ENCODE measurements at places on chromosomes 1 and 21.
A peak's percentile ranks its signal among the peaks of the same experiment; 100 is the strongest.

DNA sequence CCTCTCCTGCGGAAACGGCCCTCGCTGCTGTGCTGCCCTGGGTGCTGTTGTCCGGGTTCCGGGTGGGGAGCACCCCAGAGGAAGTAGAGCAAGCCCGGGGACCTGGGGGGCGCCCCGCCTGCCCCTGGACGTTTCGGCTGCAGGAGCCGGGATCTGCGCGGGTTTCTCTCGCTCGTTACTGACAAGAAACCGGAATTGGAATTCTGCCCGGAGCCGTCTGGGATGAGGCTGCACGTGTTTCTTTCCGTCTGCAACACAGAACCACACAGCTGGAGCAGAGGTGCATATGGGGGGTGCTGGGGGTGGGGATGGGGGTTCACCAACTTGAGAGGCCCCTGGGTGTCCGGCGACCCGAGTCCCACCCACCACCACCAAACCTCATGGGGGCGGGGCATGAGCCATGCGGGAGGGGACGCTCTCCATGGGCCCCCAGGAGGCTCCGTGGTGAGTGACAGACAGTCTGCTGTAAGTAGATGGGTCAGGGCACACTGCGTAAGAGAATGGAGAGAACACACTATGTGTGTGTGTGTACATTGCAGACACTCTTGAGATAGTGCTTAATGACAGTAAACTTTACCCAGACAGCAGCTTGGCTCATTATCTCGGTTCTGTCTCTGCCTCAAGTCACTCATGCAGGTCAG lies 261.4 kb upstream of the C1orf174 start:
- peaks cover 62% of the 10 kb centered on the region for H3K27me3 ChIP-seq
- H3K4me3 ChIP-seq: no peak overlapping the region
- no peaks in the 10 kb centered on the region for H3K4me1 ChIP-seq
- no peak for DNase-seq
- no peak overlapping the region for H3K27ac ChIP-seq

GRCh38 chr1:30166174-30166573 lies 557.2 kb downstream of the MATN1 start:
- no peak overlapping the region for H3K27ac ChIP-seq
- no peaks in the 10 kb centered on the region for H3K27me3 ChIP-seq
- no peak overlapping the region for H3K4me3 ChIP-seq
- no peaks in the 10 kb centered on the region for H3K36me3 ChIP-seq

GRCh38 chr1:211037095-211037494 lies 96.9 kb downstream of the KCNH1 start:
- H3K4me1 ChIP-seq: peaks cover 5% of the 10 kb centered on the region
- H3K27ac ChIP-seq: no peak overlapping the region
- no peaks in the 10 kb centered on the region for H3K27me3 ChIP-seq
- no peak overlapping the region for H3K4me3 ChIP-seq
- H3K36me3 ChIP-seq: no peaks in the 10 kb centered on the region
- no peak for DNase-seq

DNA sequence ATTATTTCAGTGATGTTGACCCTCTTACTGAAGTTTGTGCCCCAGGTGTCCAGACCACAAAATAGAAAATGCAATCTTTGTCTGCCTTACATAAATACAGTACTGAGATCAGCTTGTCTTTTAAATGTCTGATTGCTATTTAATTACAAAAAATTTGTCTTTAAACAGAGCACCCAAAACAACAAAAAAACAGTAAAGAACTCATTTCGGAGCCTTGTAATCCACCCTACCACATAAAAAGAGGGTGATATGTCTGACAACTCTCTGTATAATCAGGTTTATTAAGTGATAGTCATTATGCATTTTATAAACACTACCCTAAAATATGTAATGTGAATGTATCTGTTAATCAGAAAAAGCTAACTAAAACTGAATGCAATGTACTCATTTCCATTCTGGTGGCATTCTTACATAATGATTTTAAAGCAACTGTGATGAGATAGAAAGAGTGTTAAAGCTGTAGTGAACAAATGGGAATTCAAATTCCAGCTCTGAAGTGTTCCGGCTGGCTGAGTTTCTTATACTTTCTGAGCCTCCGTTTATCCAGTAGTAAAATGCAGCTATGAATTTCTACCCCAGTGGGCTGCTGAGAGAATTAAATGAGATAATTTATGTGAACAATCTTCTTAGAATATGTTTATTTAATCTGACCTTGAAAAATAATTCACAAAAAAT lies 486.6 kb downstream of the USP25 start:
- H3K27me3 ChIP-seq: no peaks in the 10 kb centered on the region
- DNase-seq: no peak
- H3K4me1 ChIP-seq: peaks cover 8% of the 10 kb centered on the region
- no peaks in the 10 kb centered on the region for H3K36me3 ChIP-seq
- peak overlapping the region; percentile 28 for H3K27ac ChIP-seq
- H3K4me3 ChIP-seq: no peak overlapping the region

GRCh38 chr1:2942410-2942809 lies 78.9 kb upstream of the ACTRT2 start:
- no peak for DNase-seq
- H3K36me3 ChIP-seq: no peaks in the 10 kb centered on the region
- H3K4me3 ChIP-seq: no peak overlapping the region
- H3K27ac ChIP-seq: no peak overlapping the region
- H3K4me1 ChIP-seq: no peaks in the 10 kb centered on the region
- no peaks in the 10 kb centered on the region for H3K27me3 ChIP-seq

DNA sequence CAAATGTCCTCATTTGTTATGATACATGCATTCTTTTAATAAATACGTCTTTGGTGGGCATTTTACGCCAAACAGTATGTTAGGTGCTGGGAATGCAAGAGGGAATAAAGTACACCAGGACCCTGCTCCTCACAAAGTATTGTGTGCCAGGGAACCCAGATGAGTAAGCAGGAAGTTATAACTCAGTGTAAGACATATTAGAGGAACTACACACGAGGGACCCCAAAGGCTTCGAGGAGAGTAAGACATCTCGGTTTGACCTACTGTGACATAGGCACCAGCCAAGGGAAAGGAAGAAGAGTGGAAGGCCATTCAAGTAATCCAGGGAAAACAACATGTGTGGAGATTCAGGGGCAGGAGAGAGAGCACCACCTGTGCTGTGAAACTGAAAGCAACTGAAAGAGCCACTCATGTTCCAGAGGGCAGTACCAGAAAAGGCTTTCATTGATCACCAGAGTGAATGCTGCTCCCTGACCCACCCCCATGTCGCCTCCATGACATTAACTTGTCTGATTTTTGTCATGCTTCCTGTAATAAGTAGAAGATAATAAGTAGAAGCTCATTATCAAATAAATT lies 542.5 kb upstream of the PKN2 start:
- no peaks in the 10 kb centered on the region for H3K36me3 ChIP-seq
- no peak for DNase-seq
- H3K27me3 ChIP-seq: no peaks in the 10 kb centered on the region
- no peaks in the 10 kb centered on the region for H3K4me1 ChIP-seq
- H3K4me3 ChIP-seq: no peak overlapping the region

GRCh38 chr1:10815858-10816195 lies 19.4 kb upstream of the CASZ1 start:
- H3K4me3 ChIP-seq: no peak overlapping the region
- H3K27me3 ChIP-seq: no peaks in the 10 kb centered on the region
- DNase-seq: no peak
- H3K4me1 ChIP-seq: peaks cover 62% of the 10 kb centered on the region

DNA sequence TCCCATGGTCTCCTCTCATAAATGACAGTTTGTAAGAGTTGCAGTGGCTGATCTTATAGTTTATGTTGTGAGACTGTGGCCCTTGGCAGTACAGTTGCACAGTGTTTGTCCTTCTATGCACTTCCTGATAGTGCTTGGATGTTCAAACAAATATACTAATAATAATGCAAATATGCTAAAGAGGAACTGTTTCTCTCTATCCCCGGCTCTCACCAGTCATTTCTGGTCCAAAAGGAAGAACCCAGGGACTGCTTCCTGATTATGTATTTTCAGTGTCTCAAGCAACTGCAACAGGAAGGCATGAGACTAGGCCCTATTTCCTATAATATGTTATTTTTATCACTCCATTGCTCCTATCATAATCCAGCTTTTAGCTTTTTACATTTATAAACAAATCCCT lies 17.0 kb upstream of the SUCO start:
- no peak for DNase-seq
- H3K27ac ChIP-seq: no peak overlapping the region
- no peaks in the 10 kb centered on the region for H3K27me3 ChIP-seq
- H3K4me3 ChIP-seq: no peak overlapping the region
- no peaks in the 10 kb centered on the region for H3K36me3 ChIP-seq

DNA sequence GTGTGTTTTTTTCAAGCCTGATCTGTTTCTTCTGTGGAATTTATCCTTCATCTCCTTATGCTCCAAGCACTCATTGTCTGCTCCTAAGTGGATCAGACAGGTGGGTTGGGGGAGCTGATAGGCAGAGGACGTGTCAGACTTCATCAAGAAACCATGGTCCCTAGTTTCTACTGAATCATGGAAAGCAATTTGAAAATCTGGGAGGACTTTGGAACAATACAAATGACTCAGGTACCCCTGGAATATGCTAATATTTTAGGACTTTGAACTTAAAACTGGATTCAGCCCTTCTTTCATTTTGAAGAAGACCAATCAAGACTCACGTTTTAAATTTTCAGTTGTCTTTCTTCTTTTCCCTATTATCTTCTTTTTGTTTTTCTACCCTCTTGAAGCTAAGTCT lies 7.7 kb downstream of the ABCG1 start:
- H3K36me3 ChIP-seq: no peaks in the 10 kb centered on the region
- no peaks in the 10 kb centered on the region for H3K27me3 ChIP-seq
- no peak for DNase-seq
- no peak overlapping the region for H3K4me3 ChIP-seq
- peaks cover 34% of the 10 kb centered on the region for H3K4me1 ChIP-seq
- H3K27ac ChIP-seq: no peak overlapping the region

DNA sequence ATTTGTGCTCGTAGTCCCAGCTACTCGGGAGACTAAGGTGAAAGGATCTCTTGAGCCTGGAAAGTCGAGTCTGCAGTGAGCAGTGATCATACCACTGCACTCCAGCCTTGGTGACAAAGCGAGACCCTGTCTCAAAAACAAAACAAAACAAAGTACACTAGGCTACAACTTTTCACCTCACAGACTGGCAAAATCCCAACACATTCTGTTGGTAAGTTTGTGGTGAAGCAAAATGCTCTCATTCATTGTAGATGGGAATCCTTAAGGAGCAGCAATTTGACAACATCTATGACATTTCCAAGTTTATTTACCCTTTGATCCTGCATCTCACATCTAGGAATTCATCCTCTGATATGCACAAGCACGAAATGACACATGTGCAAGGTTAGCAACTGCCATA lies 20.2 kb upstream of the SLC1A7 start:
- DNase-seq: no peak
- H3K4me3 ChIP-seq: no peak overlapping the region
- H3K27me3 ChIP-seq: no peaks in the 10 kb centered on the region
- no peak overlapping the region for H3K27ac ChIP-seq

DNA sequence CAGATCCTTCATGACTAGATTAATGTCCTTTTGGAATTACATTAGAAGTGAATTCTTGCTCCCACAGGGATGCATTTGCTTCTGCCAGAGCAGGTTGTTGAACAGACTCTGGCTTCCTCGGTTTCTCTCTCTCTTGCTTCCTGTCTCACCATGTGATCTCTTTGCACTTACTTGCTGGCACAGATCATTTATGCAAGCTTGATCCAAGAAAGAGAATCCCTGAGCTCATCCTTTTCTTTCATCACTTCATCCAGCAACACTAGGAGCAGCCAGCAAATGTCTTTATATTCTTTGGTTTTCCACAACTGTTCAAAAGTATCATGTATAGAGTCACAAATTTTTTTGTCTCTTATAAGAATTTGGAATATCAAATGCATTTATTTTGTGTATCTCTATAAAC lies 313.5 kb downstream of the ZNF326 start:
- H3K4me1 ChIP-seq: no peaks in the 10 kb centered on the region
- no peak overlapping the region for H3K4me3 ChIP-seq
- no peaks in the 10 kb centered on the region for H3K36me3 ChIP-seq
- no peak overlapping the region for H3K27ac ChIP-seq

DNA sequence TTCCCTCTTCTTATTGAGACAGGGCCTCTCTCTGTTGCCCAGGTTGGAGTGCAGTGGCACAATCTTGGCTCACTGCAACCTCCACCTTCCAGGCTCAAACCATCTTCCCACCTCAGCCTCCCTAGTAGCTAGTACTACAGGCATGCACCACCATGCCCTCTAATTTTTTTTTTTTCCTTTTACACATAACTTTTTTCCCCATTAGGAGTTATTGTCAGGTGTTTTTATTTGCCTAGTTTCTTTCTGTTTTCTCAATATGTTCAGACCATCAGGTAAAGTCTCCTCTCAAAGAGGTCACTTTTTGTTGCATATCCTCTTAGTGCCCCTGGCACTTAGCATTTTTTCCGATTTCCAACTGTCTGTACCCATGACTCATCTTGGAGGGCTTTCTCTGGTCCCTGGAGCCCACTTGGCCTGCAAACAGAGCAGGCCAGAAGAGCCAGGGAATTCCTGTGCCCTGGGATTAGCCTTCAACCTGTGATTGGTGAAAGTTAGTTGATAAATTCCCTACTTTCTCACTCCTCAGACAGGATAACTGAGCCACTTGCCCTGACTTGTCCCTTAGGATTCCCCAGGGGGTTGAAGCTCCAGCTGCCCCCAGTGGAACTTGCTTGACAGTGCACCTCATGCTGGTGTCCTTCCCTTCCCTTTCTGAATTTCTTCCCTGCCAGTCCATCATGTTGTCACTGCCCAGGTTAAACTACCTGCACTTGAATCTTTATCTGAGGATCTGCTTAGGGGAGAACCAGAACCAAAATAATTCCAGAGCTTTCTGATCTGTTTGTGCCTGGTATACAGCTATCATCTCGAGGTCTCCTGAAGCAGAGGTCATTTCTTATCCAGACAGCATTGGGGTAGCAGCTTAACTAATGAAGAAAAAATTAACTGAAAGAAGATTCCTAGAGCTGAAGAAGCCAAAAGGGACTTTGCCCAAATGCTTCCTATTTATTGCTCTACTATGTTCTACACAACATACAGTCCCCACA lies 2.4 kb downstream of the NTPCR start:
- H3K4me1 ChIP-seq: peaks cover 33% of the 10 kb centered on the region
- no peak for DNase-seq
- H3K27ac ChIP-seq: no peak overlapping the region
- no peaks in the 10 kb centered on the region for H3K27me3 ChIP-seq

GRCh38 chr1:111249960-111250359 lies 22.4 kb downstream of the CHI3L2 start:
- H3K4me3 ChIP-seq: no peak overlapping the region
- no peak for DNase-seq
- H3K36me3 ChIP-seq: no peaks in the 10 kb centered on the region

GRCh38 chr1:29269382-29269781 lies 33.1 kb downstream of the PTPRU start:
- DNase-seq: no peak
- H3K36me3 ChIP-seq: no peaks in the 10 kb centered on the region
- H3K27ac ChIP-seq: no peak overlapping the region
- no peak overlapping the region for H3K4me3 ChIP-seq
- no peaks in the 10 kb centered on the region for H3K27me3 ChIP-seq

DNA sequence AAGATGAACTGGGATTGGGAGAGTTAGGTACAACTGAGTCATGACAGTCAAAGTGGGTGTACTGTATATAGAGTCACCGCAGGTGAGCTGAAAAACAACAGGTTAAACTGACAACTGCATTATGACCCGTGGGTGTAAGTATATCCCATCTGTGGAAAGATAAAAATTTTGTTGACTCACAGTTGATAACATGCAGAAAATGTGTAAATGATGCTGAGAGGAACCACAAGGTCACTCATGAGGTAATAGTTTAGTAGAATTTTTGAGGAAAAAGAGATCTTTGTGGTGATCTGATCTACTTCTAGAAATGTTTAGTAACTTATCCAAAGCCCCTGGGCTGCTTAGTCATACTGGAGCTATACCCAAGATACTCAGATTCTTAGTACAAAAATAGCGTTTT lies 838 bp downstream of the OR2C3 start:
- DNase-seq: no peak
- no peak overlapping the region for H3K4me3 ChIP-seq
- no peak overlapping the region for H3K27ac ChIP-seq
- H3K27me3 ChIP-seq: no peaks in the 10 kb centered on the region

All from esophagus squamous epithelium (tissue), 5 donors.